ENCODE measurements at places on chromosomes 16 and 17. TPM values are rescaled to one million over a fixed set of nuclear protein-coding genes. Genes with fewer than 3 reads are reported as not detected.

- DNase-seq = no peak
Observed at GRCh38 chr17:65707780-65708179, 146.3 kb upstream of the AXIN2 start.

- DNase-seq = no peak
Observed at GRCh38 chr16:67413978-67414911, 2.0 kb downstream of the ZDHHC1 start.

DNA sequence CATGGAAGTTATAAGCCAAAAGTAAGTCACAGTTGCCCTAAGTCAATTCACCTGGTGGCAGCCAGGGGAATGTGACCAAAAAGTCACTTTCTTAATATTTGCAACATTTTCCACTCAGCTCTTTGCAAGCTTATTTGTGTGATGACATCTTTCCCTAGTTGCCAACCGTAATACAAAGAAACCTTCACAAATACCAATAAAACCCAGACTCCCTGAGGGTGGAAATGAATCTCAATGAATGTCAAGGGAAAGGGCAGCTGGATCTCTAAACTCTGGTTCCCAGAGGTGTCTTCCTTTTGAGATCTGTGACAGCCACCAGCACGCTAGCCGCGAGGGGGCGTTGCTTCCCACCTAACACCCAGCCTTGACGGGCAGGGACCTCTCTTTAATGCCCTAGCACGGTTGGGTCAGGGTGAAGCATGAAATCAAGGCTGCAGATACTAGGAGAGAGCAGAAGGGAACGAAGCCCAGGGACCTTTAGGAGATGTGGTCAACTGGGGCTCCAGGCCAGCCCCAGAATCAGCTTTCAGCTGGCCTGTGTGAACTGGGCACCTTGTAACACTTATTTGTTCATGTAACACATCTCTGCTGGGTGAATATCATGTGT is 82.2 kb downstream of the CMC2 start:
- no peak for DNase-seq

DNA sequence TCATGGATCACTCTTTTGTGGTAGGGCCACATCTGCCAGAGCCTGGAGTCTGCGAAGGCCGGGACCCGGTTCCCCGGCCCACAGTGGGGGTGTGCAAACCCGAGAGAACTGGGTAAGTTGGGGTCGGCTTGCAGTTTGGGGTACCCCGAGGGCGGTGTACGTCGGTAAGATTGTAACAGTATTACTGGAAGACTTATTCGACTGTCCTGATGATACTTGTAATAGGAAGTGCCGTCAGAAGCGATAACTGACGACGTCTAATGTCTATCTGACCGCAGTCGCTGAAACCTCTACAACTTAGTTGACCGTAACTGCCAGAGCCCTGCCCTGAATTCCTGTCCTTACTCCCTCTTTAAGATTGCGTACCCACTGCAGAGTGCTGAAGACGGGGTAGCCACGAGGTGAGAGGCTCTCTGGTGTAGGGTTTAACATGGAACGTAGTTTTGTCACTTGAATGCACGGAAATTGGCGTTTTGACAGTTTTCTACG is 24.0 kb downstream of the TRPV2 start:
- no peak for DNase-seq

DNA sequence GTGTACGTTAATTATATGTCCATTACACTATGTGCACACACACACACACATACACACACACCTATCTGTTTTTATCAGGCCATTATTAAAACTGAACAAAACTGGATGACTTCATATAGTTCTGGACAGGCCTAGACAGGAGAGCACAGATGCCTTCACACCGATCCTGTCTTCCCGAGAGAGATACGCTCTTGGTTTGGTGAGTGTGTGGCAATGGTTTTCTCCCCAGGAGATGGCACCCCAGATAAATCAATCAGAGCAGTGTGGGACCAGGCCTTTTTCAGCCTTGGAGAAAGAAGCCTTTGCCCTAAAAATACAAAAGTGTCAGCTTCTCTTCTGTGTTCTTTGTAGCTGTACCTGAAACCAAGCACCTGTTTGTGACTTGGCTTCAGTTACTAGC is 83.7 kb downstream of the CPPED1 start:
- DNase-seq = no peak

DNA sequence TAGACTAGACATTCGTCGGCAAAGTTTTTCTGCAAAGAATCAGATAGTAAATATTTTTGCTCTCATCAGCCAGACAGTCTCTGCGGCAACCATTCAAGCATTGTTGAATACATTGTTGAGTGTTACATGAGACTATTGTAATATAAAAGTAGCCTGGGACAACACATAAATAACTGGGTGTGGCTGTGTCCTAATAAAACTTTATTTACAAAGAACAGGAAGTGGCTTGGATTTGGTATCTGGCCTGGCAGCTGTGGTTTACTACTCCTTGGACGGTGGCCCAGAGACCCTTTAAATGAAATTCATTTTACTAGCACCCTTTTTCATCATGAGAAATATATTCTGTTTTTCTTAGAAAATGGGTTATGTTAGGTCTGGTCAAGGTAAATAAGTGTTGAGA is 297.2 kb downstream of the WWOX start:
- DNase-seq = no peak

DNA sequence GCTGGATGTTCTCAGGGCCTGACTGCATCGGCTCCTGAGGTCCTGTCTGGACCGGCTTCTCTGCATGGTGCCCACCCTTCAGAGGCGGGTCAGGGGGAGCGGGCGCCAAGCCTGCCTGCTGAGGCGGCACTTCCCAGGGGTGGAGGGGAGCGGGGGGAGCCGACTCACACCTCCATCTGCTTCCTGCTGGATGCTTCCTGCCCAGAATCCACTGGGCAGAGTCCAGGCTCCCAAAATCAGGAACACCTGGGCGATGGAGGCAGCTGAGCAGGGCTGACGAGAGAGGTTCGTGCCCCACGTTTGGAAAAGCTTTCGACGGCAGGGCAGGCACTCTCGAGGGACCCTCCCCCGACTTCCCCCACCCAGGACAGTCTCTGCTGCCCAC is 42.2 kb downstream of the TIMM22 start:
- DNase-seq = no peak

GRCh38 chr16:2426941-2427361 is 2.3 kb upstream of the CCNF start:
- DNase-seq = no peak

ABCC6 gene
- polyA plus RNA-seq = 3.7 TPM

CCL5 gene
- polyA plus RNA-seq = not detected

SEPTIN1 gene
- not detected for polyA plus RNA-seq
